ENCODE measurements at places on chromosomes 13 and 19.
A peak's percentile ranks its signal among the peaks of the same experiment; 100 is the strongest.

GRCh38 chr13:74133657-74134201 lies 475 bp downstream of the KLF12 start:
- peak; percentile 85 for DNase-seq
- no peaks in the 10 kb centered on the region for H3K27me3 ChIP-seq
- peaks cover 40% of the 10 kb centered on the region for H3K4me1 ChIP-seq
- peak overlapping the region; percentile 61 for H3K27ac ChIP-seq
- peaks cover 6% of the 10 kb centered on the region for H3K36me3 ChIP-seq

- no peaks in the 10 kb centered on the region for H3K27me3 ChIP-seq
- H3K27ac ChIP-seq, result no peak overlapping the region
- H3K36me3 ChIP-seq, result peaks cover 10% of the 10 kb centered on the region
- peaks cover 4% of the 10 kb centered on the region for H3K4me1 ChIP-seq
Measured at GRCh38 chr19:32450217-32450616, 44.6 kb downstream of the DPY19L3 start.

DNA sequence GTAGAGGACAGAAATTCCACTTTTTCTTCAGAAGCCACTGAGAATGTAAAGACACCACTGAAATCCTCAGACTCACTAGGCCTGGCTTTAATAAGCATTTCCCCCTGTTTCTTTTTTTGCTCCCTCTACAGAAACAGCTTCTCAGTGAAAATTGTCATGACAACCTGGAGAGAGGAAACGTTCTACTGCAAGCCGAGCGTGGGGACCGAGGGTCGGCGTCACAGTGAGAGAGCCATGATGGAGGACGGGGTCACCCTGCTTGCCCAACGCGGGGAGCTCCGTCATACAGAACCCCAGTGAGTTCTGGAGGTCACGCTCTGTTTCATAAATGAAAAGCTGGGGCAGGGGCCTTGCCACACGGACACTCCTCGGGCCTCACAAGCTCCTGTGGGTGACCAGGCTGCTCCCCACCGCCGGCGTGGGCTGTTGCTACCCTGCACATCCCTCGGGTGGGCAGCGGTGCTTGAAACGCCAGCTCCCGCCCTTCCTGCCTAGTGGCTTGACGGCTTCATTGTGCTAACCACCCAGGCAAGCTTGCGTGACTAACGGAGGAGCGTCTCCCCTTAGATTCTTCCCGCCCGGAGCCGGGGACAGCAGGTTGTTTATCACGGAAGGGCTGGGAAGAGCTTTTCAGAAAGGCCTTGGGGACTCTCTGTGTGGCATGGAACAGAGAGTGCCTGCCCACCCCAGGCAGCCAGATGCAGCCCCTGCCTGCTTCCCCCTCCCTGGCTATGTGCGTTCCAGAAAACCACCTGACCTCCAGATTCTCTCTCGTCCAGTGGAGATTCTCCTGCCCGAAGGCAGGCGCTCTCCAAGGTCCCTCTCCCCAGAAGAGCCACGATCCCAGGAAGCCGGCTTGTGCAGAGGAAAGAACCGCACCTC lies 153.6 kb downstream of the KATNAL1 start:
- no peak overlapping the region for H3K27ac ChIP-seq
- H3K27me3 ChIP-seq, result no peaks in the 10 kb centered on the region
- no peak for DNase-seq
- H3K4me1 ChIP-seq, result peaks cover 32% of the 10 kb centered on the region

DNA sequence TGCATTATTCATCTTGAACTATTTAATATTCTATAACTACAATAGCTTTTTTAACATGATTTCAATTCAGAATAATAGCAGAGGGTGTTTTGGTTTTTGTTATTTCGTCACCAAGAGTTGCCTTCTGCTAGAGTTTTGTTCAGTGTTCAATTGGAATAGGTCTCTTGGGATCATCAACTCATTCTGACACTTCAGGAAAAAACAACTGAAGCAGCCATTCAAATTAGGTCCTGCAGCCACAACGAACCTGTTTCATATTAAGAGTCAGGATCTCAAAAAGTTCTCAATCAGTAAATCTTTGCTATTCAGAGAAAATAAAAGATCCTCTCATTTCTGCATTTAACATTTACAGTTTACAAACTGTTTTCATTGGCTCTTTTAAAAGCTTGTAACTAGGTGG lies 2.4 kb upstream of the CHAMP1 start:
- peaks cover 25% of the 10 kb centered on the region for H3K4me1 ChIP-seq
- H3K27me3 ChIP-seq, result no peaks in the 10 kb centered on the region
- H3K4me3 ChIP-seq, result no peak overlapping the region
- DNase-seq, result no peak
- no peak overlapping the region for H3K27ac ChIP-seq

GRCh38 chr13:104567114-104567513 lies 1500.9 kb upstream of the SLC10A2 start:
- H3K27me3 ChIP-seq, result no peaks in the 10 kb centered on the region
- no peaks in the 10 kb centered on the region for H3K36me3 ChIP-seq
- no peak for DNase-seq
- no peak overlapping the region for H3K4me3 ChIP-seq
- no peak overlapping the region for H3K27ac ChIP-seq

DNA sequence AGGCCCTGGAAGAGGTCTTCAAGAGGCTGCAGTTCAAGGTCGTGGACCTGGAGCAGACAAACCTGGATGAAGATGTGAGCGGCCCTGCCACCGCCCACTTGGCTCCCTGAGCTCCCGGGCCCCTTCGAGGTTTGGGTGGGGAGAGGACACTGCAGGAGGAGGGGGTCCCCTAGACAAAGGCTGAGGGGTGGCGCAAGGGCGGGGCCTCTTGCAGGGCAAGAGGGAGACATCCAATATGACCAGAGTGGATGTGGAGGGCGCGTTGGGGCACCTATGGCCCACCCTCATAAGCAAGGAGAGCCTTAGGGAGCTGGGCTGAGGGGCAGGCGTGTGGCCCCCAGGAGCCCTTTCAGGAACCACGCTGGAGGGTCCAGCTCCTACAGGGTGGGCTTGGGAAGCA lies 20.2 kb downstream of the NKPD1 start:
- DNase-seq, result no peak
- no peak overlapping the region for H3K27ac ChIP-seq
- no peak overlapping the region for H3K4me3 ChIP-seq
- H3K27me3 ChIP-seq, result no peaks in the 10 kb centered on the region

- peaks cover 32% of the 10 kb centered on the region for H3K36me3 ChIP-seq
- no peak overlapping the region for H3K27ac ChIP-seq
- H3K27me3 ChIP-seq, result no peaks in the 10 kb centered on the region
- peaks cover 5% of the 10 kb centered on the region for H3K4me1 ChIP-seq
Measured at GRCh38 chr19:38093587-38093986, 130.4 kb downstream of the DPF1 start.

DNA sequence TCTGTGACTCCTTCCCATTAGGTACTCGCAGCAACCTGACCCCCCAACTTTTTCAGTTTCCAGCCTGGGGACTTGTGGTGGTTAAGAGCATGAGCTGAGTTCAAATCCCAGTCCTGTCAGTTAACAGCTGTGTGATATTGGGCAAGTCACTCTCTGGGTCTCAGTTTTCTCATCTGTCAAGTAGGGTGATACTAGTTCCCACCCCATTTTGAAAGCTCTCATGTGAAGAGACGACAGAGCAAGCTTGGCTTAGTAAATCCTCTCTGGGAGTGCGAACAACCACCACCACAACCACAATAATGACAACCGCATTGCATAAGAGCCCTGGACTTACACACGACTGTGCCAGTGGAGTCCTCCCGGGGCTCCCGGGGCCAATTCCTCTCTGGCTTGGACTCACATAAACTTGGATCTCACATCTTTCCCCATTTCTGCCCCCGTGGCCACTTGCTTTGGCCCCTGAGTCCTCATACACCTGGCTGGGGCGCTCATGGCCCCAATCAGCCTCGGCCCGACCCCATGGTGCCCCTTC lies 454 bp downstream of the BLVRB start:
- peaks cover 13% of the 10 kb centered on the region for H3K27me3 ChIP-seq
- peak overlapping the region; percentile 27 for H3K27ac ChIP-seq
- peak overlapping the region; percentile 52 for H3K4me3 ChIP-seq
- peaks cover 26% of the 10 kb centered on the region for H3K4me1 ChIP-seq
- H3K36me3 ChIP-seq, result no peaks in the 10 kb centered on the region

GRCh38 chr13:99132295-99132835 lies 68.3 kb upstream of the UBAC2 start:
- H3K36me3 ChIP-seq, result no peaks in the 10 kb centered on the region
- peak; percentile 60 for DNase-seq
- 0 out of 2 replicates have a peak, but pooled peaks cover 7% of the 10 kb centered on the region for H3K27me3 ChIP-seq
- H3K4me1 ChIP-seq, result no peaks in the 10 kb centered on the region

GRCh38 chr13:53254500-53254899 lies 225.9 kb downstream of the OLFM4 start:
- no peak overlapping the region for H3K4me3 ChIP-seq
- no peak overlapping the region for H3K27ac ChIP-seq
- H3K27me3 ChIP-seq, result no peaks in the 10 kb centered on the region
- no peaks in the 10 kb centered on the region for H3K4me1 ChIP-seq
- no peaks in the 10 kb centered on the region for H3K36me3 ChIP-seq

DNA sequence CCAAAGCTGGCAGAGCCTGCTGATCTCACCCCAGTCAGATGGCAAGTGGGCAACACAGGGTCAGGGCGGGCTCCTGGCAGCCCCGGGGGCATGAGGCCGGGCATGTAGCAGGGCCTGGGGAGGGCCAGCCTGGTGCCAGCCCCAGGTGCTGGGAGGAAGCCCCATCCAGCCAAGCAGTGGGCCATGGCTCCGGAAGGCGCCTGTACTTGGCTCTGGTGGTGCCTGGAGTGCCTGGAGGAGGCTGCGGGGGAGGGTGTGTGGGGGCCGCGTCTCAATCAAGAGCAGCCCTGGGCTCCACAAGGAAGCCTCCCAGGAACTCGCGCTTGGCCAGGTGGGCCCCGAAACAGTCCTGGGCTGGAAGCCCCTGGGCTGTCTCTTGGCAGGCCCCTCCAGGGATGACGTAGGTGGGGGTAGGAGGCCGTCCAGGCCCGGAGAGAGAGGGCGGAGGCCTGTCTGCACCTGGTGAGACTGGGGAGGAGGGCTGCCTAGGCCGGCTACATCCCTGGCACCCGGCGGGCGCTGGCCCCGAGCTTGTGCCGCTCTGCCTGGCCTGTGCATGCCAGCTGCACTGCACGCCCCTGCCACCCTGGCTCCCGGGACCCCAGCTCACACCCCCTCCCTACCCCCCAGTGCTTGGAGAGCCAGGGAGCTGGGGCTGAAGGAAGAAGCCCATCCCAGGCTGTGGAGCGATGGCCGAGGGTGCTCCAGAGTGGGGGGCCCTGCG lies 45.9 kb downstream of the COMP start:
- H3K4me1 ChIP-seq, result no peaks in the 10 kb centered on the region
- no peak overlapping the region for H3K4me3 ChIP-seq
- H3K36me3 ChIP-seq, result no peaks in the 10 kb centered on the region
- H3K27ac ChIP-seq, result no peak overlapping the region
- H3K27me3 ChIP-seq, result no peaks in the 10 kb centered on the region

DNA sequence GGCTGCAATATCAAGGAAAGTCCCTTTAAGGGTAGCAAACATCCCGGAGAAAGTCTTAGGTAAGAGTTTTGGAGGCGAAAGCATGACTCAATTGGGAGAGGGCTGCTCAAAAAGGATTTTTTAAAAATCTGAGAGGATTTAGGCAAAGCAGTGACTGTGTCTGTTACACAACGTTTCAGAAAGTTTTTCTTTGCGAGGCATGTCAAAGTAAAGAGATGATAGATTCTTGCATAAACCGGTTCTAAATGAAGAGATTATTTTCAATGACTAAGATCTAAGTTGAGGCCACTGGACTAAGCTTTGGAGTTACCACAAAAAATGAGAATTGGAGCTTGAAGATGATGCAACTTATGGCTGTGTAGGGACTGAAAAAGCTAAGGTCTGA lies 43.7 kb upstream of the ENOX1 start:
- H3K4me1 ChIP-seq, result no peaks in the 10 kb centered on the region
- H3K27ac ChIP-seq, result no peak overlapping the region
- DNase-seq, result no peak
- H3K4me3 ChIP-seq, result no peak overlapping the region
- H3K36me3 ChIP-seq, result no peaks in the 10 kb centered on the region

DNA sequence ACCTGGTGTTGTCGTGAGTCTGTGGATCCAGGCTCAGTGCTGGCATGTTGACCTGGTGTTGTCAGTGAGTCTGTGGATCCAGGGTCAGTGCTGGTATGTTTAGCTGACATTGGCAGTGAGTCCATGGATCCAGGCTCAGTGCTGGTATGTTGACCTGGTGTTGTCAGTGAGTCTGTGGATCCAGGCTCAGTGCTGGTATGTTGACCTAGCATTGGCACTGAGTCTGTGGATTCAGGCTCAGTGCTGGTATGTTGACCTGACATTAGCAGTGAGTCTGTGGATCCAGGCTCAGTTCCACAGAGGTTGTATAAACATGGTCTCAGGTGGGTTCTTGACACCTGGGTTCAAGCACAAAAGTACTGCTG lies 16.8 kb upstream of the PDCD2L start:
- H3K36me3 ChIP-seq, result peaks cover 68% of the 10 kb centered on the region
- H3K27me3 ChIP-seq, result no peaks in the 10 kb centered on the region
- DNase-seq, result no peak
- H3K4me3 ChIP-seq, result no peak overlapping the region
- no peaks in the 10 kb centered on the region for H3K4me1 ChIP-seq

- no peak overlapping the region for H3K4me3 ChIP-seq
- no peak overlapping the region for H3K27ac ChIP-seq
- no peak for DNase-seq
- no peaks in the 10 kb centered on the region for H3K4me1 ChIP-seq
- H3K36me3 ChIP-seq, result no peaks in the 10 kb centered on the region
Measured at GRCh38 chr13:62292714-62293480, 877.2 kb upstream of the PCDH20 start.

DNA sequence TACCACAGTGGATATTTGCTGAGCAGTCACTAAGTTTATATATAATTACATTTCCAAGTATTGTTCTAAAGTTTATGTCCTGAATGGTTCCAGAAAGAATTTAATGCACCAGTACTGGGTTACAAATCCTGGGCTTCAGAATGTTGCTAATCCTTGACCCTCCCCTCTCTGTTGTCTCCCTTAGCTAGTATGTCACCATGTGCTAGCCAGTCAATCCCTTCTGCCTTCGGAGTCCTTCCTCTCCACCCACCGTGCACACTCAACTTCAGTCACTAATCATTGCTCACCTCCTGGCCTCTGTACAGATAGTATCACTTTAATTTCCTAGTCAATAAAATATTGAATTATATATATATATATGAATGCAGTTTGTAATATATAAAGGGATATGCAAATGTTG lies 7.5 kb downstream of the FAM124A start:
- H3K27me3 ChIP-seq, result peaks cover 17% of the 10 kb centered on the region
- DNase-seq, result no peak
- peaks cover 3% of the 10 kb centered on the region for H3K4me1 ChIP-seq
- no peak overlapping the region for H3K4me3 ChIP-seq

DNA sequence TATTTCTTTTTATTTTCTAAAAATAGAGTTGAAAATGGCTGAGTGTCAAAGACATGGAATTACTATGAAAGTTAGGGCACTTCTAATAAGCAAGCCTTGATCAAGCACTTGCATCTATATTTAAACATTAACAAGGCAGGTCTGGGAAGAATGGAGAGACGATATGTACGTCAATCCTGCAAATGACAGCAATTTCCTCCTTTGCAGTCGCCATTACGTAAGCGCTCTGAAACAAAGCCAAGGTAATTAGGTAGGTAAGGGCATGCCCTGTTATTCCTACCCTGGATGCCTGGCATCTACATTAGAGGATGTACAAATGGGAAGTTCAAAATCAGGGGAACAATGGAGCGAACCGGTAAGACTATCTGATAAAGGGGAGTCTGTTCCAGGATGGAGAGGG lies 664.0 kb upstream of the ARGLU1 start:
- no peak overlapping the region for H3K27ac ChIP-seq
- no peak overlapping the region for H3K4me3 ChIP-seq
- H3K36me3 ChIP-seq, result no peaks in the 10 kb centered on the region
- no peaks in the 10 kb centered on the region for H3K4me1 ChIP-seq
- no peak for DNase-seq
